ENCODE measurements at places on chromosomes 6 and 20. TPM values are rescaled to one million over a fixed set of nuclear protein-coding genes. Genes with fewer than 3 reads are reported as not detected.

- DNase-seq = no peak
These were observed 286.5 kb upstream of the NT5E start for GRCh38 chr6:85163156-85164080.

GRCh38 chr6:25354078-25354932 is 75.1 kb downstream of the CARMIL1 start:
- no peak for DNase-seq

GRCh38 chr6:10071631-10072220 is 343.1 kb downstream of the TFAP2A start:
- DNase-seq = no peak

GRCh38 chr20:45372241-45372640 is 5.9 kb downstream of the TP53TG5 start:
- DNase-seq = no peak

DNA sequence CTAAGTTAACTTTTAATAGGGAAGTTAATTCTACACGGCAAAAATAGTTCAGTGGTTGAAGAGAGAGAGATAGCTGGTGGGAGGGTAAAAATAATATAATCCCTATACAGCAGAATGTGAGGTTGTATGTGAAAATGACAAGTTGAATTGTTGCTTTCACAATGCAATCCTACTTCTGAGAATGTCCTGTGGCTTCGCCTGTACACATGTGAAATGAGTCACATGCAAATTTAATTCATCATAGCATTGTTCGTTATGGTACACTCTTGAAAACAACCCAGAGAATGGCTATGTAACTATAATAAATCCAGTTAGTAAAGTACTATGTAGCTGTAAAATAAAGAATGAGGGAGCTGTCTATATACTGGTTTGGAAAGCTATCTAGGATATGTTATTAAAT is 46.0 kb upstream of the HINT3 start:
- DNase-seq = no peak

The LRRC1 gene
- total RNA-seq = 6.6 TPM

The SLC32A1 gene
- 0.09 TPM for total RNA-seq

The LTA gene
- 0.26 TPM for total RNA-seq

The OOEP gene
- total RNA-seq = not detected

The FAM184A gene
- 7.6 TPM for total RNA-seq

The KIAA0408 gene
- 40.7 TPM for total RNA-seq

All from neural crest cell (in vitro differentiated cells).